ENCODE measurements at places on chromosomes 4 and X.

DNA sequence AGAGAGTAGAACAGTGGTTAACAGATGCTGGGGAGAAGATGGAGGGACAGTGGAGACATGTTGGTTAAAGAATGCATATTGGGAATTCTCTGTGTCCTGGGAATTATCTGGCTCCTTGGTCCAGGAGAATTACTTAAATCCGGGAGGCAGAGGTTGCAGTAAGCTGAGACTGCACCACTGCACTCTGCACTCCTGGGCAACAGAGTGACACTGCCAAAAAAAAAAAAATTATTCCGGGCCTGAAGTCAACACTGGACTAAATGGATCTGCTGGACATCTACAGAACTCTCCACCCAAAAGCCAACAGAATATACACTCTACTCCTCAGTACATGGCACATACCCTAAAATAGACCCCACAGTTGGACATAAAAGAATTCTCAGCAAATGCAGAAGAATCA, 400.0 kb upstream of the CXorf51B start:
- DNase-seq, result no peak

- no peak for DNase-seq
Measured at GRCh38 chr4:52957220-52957686, 95.1 kb downstream of the RASL11B start.

GRCh38 chrX:106404512-106404911, 207.3 kb upstream of the RADX start:
- no peak for DNase-seq

- no peak for DNase-seq
Measured at GRCh38 chr4:121651597-121651996, 45.2 kb downstream of the ANXA5 start.

DNA sequence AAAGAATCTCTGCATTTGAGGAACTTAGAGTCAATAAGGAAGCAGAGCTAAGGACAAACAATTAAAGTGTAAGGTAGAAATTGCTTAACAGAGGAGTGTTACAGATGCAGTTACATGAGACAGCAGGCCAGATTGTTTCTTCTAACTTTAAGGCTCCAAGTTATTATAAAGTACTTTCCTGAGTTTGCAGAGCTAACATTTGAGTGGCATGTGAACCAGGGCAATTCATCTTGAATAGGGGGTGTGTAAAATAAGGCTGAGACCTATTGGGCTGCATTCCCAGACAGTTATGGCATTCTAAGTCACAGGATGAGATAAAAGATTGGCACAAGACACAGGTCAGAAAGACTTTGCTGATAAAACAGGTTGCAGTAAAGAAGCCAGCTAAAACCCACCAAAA, 7.6 kb upstream of the LNX1 start:
- DNase-seq, result no peak

DNA sequence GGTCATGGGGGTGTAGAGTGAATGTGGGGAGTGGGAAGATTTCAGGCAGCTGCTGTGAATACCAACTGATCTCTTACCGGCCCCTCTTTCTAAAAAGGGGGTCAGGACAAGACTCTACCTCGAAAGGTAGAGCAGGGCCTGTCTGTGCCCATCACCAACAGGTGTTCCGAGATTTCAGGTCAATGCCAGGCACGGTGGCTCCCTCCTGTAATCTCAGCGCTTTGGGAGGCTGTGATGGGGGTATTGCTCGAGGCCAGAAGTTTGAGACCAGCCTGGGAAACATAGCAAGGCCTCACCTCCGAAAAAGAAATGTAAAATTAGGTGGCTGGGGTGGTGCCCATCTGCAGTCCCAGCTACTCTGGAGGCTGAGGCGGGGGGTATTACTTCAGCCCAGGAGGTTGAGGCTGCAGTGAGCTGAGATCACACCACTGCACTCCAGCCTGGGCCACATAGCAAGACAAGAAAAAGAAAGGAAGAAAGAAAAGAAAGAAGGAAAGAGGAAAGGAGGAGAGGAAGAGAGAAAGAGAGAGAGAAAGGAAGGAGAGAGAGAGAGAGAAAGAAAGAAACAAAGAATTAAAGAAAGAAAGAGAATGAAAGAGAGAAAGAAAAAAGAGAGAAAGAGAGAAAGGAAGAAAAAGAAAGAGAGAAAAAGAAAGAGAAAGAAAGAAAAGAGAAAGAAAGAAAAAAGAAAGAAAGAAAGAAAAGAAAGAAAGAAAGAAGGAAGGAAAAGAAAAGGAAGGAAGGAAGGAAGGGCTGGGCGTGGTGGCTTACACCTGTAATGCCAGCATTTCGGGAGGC, 50.1 kb downstream of the CRLF2 start:
- DNase-seq, result no peak

DNA sequence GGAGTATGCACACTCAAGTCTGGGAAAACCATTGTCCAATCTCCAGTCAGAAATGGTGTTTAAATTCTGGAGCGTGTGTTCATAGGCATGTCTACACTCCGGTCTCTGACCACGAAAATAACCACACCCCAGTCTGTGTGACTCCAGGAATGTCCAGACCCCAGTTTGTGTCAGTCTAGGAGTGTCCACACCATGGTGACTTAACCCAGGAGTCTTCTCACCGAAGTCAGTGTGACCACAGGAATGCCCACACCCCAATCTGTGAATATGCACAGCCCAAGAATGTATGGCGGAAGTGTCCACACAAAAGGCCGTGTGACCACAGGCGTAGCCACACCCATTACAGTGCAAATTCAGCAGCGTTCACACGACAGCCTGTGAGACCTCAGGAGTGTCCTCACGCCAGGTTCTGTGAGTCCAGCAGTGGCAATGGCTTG, 11.4 kb downstream of the FTSJ1 start:
- peak; percentile 76 for DNase-seq

DNA sequence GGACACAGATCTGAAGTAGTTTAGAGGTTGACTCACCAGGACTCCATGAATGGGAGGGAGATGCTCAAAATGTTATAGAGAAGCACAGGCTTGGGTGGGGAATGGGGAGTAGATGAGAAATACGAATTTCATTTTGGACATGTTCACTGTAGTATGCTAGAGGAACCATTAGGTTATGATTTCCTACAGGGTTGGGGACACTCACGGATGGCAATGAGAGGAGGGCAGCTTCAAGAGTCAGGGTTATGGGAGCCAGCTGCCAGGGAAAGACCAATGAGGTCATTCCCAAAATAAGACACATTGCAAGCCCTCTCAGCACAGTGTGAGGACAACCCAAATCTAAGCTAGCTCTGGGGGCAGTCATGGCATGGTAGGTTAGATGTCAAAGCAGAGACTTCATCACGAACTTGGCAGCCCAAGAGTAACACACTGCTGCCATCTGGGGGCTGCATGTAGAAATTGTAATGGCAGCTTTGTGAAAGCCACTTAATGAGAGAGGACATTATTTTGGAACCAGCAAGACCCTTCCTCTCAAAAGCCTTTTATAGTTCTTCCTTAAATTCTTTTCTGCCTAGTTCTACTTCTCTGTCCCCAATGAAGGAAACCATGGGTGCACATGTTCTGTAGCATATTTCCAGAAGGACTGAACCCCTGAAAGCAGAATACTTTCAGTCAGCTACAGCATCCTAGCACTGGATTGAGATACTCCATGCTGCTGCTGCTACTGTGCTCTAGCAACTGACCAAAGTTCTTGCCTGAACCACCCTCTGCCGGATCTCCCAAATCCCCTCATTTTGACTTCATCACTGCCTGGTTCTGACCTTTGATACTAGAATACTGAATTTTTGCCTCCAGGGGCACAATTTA, 16.2 kb upstream of the ZCCHC12 start:
- DNase-seq, result peak; percentile 9

GRCh38 chr4:121824950-121825349, 1.3 kb upstream of the CCNA2 start:
- DNase-seq, result no peak

DNA sequence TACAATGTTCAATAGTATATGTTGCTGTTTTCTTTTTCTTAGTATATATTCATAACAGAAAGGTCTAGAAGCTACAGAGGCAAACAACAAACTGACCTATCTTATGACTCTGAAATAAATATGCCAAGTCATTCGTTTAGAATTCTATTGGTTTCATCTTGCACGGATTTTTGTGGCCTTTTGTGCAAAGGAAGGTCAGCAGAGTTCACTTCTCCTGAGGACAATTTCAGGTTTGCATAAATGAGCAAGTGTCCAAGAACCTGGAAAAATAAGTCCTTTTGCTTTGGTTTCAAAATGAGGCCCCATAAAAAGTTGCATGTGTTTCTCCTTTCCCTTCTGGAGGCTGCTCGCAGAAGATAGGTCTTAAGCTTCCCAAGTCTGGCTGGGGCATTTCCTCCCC, 156.9 kb downstream of the APBB2 start:
- DNase-seq, result no peak

- DNase-seq, result no peak
Measured at GRCh38 chrX:153708415-153708814, 15.8 kb downstream of the BCAP31 start.

DNA sequence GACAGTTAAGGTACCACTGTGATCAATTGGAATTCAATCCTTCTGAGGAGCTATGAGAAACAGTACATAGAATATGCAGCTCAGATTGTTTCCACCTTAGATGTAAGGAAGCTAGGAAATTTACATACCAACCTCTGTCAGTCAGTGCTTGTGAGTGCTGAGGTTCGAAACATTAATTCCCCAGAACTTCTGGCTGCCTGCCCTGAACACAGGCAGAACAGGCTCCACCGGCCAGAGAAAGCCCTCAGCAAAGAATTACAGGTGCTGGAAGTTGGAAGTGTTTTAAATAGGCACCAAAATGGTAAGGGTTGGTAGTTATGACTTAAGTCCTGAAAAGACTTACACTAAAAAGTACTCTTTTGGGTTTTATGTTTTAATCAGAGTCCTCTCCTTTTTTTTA, 651.8 kb downstream of the C4orf33 start:
- DNase-seq, result no peak

GRCh38 chr4:72305620-72306019, 263.4 kb downstream of the ADAMTS3 start:
- DNase-seq, result no peak
